Renal cortical epithelial cell (primary cell): ENCODE measurements at places on chromosomes 1 and 21. TPM values are rescaled to one million over a fixed set of nuclear protein-coding genes. Genes with fewer than 3 reads are reported as not detected.

DNA sequence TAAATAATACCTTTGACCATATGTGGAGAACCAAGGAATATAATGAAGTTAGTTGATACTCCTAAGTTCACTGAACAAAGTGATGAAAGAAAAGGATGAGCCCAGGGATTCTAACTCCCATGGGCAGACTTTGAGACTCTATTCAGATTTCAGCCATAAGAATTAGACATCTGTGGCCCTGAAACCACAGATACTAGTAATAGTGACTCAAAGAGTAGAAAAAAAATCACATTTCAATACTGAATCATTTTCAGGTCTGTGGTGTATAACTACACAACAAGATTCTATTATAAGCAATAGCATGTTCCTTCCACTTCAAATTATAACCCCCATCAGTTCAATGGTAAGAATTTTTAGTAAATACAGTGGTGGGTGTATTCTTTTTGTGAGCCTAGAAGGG lies 16.4 kb upstream of the F13B start:
- no peak for DNase-seq

GRCh38 chr1:157487096-157487495 lies 65.2 kb downstream of the FCRL5 start:
- DNase-seq: no peak

- DNase-seq: peak; percentile 74
These were observed 114.2 kb downstream of the BCAR3 start for GRCh38 chr1:93567255-93567918.

REN gene
- not detected in 2 replicates for total RNA-seq

GRCh38 chr1:56825436-56825835 lies 6.2 kb upstream of the FYB2 start:
- DNase-seq: no peak

DNA sequence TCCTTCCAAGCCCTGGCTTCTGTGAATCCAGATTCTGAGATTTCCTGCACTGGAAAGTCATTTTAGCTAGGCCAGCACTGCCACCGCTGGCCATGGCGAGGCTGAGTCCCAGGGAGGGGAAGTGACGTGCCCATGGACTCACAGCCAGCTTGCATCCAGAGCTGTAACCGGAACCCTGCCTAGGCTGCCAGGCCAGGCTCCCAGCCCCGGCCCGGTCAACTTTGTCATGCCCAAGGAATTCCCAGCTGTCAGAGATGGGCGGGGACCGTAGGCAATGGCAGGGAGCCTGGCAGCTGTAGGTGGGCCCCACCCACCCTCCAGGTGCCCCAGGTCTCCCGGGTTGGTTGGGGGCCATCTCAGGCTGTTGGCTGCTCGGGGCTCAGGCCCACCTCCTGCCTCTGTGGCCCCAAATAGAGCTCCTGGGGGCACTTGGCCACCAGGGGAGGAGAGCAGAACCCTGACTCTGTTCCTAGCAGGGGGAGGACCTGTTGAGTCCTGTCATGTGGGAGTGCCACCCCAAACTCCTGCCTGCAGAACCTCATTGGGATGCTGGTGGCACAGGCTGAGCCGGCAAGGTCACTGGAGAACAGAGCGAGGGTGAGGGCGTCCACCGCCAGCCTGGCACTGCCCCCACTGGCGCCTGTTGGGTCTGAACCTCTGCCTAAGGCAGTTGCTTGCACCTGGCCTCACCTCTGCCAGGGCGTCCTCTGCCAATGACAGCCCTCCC lies 57.8 kb downstream of the FOXO6 start:
- peak; percentile 77 for DNase-seq

DNA sequence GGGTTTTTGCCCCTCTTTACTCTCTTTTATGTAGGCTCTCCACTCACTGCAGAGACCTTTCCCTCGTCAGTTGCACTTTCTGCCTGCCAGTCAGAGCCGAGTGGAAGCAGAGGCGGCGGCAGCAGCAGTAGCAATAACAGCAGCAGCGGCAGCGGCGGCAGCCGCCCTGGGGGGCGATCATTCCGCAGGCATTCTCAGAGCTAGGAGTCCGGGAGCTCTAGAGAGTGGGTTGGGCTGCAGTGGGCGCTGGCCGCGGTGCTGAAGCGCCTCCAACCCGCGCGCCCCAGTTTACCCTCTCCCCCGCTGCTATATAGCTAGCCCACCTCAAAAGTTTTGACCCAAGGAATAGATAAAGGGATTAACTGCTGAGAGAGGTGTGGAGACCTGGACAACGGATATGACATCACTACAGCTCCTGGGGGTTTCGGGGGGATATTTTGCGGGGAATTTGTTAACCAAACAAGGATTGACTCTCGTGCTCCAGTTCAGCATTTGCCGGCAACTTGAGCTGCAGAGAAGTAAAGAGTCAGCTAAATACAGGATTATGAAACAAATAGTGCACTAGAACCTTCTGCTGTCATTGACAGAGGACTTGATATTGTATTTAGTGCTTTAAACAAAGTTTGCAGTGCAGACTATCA lies at the start of gene OLFM3:
Gene OLFM3, minus strand, starts transcription at position 102 of the 641 bp plus-strand sequence.
- DNase-seq: no peak

- no peak for DNase-seq
These were observed 89.3 kb downstream of the EPHB2 start for GRCh38 chr1:22799971-22800370.

DNA sequence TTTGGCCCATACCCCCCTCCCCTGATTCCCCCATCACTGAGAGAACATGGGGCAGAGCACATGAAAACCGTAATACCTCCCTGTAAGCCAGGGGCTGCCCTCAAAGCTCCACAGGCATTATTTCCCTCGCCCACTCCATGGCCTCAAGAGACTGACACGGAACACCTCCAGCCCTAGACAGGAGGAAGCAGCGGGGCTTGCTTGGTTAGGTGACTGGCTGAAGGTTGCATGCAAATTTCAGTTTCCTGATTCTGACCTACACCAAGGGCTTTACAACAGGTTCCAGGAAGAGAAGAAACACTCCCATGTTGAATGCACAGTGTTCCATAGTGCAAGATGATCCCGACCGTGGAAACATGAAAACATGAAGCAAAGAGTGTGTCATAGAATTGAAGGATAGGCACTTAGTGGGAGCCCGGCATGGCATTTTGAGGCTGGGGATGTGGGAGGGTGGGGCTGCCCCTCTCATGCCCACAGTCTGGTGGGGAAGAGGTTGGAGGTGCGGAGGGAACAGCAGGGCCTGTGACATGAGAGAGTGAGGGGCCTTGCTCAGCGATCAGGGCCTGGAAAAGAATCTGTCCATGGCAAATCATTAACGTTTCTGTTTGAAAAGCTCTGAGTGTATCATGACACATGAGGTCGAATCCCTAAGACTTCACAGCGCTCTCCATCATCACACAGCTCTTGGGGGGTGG lies 33.5 kb downstream of the GPR137B start:
- peak; percentile 82 for DNase-seq

- no peak for DNase-seq
These were observed 42.4 kb upstream of the MTF2 start for GRCh38 chr1:93036672-93037071.

- DNase-seq: peak; percentile 61
These were observed 23.6 kb upstream of the SLC19A2 start for GRCh38 chr1:169509354-169509753.

DNA sequence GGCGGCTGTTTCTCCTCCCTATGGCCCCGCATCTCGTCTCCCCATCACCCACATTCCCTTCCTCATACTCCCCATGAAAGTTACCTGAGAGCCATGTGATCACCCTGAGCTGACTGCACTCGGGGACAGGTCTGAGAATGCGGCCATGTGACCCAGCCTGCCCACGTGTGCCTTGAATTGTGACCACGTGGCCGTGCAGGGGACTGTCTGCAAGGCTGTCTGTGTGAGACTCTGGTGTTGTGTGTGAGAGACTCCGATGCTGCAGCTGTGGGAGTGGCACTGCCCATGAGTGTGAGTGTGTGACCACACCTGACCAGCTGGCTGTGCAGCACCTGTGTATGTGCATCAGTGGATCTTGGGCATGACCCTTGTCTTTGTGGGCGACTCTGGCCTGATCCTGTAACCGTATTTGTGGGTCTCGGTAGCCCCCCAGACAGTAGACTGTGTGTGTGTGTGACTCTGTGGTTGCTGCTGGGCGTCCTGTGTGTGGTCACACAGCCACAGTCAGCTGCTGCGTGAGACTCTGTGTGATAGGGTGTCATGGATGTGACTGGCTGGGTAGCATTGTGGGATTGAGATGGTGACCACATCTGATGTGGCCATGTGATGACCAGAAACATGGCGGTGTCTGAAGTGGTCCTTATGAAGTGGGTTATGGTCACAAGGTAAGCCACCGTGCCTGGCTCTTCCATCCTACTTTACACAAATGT lies 56.8 kb upstream of the KDM4A start:
- no peak for DNase-seq

- DNase-seq: no peak
These were observed 12.8 kb downstream of the TRAPPC10 start for GRCh38 chr21:44024887-44025353.

DNA sequence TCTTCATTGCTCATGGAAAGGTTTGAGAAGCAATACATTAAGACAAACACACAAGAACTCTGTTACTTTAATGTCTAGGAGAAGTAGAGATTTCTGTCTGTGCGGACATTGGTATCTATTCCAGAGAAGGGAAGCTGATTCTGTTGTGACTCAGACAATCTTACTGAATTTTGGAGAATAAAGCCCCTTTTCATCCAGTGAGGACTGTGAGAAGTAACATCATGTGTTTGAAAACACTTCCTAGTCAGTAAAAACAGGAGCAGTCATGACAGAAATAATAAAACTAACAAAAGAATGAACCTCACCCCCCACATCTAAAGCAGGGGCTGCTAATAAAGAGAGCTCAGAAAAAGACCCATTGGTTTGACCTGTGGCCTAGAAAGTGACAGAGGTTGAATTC lies 46.6 kb downstream of the NEK7 start:
- no peak for DNase-seq

GRCh38 chr1:145696630-145696960 lies 10.6 kb downstream of the PDZK1 start:
- DNase-seq: peak; percentile 73

DNA sequence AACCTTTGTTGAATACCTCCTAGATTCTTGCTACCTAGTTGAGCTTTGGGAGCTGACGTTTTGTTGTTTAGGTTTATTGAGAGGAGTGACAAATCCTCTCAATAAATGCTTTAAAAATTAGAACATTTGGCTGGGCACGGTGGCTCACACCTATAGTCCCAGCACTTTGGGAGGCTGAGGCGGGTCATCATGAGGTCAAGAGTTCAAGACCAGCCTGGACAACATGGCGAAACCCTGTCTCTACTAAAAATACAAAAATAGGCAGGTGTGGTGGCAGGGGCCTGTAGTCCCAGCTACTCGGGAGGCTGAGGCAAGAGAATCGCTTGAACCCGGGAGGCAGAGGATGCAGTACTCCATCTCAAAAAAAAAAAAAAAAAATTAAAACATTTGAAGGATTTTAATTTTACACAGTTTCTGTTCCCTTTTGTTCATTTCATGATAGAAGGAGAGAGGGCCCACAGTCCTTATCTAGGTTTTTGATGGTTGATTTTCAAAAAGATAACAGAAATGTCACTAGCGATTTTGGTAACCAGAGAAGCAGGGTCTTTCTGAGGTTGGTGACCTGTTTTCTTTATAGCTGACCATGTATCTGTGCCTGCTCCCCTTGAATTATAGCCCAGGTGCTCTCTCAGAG lies 44.2 kb upstream of the PIGV start:
- no peak for DNase-seq

GRCh38 chr1:167247754-167248153 lies 27.1 kb downstream of the POU2F1 start:
- DNase-seq: no peak

DNA sequence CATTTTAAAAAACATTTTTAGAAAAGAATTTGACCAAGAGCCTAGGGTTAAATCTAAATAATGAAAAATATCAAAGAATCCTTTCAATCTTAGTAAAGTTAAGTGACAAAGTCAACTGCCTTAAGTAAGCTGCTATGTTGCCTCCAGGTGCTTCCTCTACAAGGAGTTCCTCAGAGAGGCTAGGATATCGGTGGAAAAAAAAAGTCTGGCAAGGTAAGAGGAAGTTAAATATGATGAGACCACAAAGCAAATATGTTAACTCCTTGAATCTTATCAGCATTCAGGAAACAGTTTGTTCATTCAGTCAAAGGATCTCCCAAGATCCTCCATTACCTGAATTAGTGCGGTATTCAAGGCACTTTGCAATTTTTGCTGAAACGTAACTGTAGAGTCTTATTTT lies 563.5 kb downstream of the PTPRC start:
- no peak for DNase-seq

DNA sequence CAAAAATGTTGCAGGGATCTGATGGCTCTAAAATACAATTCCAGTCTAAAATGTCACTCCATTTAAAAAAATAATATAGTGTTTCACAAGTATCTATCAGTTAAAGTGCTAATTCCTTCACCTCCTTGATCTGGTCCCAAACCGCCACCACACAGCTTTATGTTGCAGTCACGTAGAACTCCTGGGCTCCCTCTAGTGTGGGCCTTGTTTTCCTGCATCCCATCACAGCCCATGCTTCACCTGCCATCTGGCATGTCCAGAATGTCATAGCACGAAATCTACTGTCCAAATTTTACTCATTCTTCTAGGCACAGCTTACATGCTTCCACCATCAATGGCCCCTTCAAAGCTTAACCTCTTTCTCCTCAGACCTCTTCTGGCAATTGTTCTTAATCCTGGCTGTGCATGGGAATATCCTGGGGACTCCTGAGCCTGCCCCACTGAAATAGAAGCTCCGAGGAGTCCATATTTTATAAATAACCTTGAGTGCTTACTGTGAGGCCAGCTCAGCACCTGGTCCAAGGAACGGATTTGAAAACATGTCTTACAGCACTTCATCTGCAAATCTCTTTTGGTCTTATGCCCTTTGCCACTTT lies 15.5 kb downstream of the FYB2 start:
- peak; percentile 62 for DNase-seq

- no peak for DNase-seq
These were observed 190.4 kb upstream of the TNR start for GRCh38 chr1:175933801-175934200.

- DNase-seq: no peak
These were observed 66.6 kb downstream of the UBIAD1 start for GRCh38 chr1:11339346-11340232.

DNA sequence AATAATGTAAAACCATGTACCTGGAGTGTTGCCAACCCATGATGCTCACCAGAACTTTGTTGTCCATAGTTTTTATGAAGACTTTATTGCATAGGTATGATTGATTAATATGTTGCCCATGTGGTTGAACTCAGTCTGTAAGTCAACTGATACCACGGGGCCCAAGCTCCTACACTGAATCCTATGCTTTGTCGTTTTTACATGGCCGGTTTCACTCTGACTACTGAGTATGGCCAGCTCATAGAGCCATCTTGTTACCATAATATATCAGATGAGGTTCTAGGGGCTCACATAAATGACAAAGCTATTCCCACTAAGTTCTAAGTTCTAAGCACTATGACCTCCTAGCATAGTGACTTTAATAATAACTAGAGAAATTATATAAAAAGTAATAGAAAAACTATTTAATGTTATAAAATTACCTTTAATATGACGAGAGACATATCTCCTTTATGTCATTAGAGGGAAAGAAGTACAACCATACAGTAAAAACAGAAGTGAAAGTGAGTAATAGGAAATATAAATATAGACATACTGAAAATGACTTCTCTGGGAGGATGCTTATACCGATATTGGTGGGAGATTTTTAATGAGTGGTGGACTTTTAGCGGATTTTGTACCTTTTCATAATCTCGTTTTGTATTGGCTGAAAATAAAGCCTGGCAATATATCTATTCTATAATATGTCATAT lies 983.4 kb upstream of the PRMT6 start:
- DNase-seq: no peak

- DNase-seq: no peak
These were observed 95.0 kb downstream of the EPHB2 start for GRCh38 chr1:22805672-22806038.
